ENCODE measurements at places on chromosomes 1 and 21.
A peak's percentile ranks its signal among the peaks of the same experiment; 100 is the strongest.

DNA sequence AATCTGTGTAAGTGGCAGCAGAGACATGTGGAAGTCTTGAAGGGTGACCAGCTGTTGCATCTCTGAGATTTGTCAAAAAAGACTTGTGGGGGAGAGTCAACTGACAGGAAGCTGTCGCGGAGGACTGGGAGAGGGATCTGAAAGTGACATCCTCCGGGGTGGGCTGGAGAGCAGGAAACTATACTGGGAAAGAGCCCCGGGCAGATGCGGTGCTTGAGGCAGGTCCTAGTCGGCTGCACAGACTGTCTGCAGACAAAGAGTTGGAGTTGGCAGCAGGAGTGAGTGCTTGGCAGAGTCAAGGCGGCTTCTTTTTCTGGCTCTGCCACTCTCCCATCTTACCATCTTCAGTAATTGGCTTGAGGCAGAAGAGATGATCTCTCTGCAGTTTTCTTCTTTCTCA, 294.0 kb upstream of the C1orf87 start:
- peak; percentile 28 for DNase-seq

GRCh38 chr21:34343838-34344381, 19.9 kb upstream of the KCNE2 start:
- DNase-seq = no peak

GRCh38 chr1:153422450-153423068, 6.2 kb downstream of the S100A7A start:
- DNase-seq = no peak

DNA sequence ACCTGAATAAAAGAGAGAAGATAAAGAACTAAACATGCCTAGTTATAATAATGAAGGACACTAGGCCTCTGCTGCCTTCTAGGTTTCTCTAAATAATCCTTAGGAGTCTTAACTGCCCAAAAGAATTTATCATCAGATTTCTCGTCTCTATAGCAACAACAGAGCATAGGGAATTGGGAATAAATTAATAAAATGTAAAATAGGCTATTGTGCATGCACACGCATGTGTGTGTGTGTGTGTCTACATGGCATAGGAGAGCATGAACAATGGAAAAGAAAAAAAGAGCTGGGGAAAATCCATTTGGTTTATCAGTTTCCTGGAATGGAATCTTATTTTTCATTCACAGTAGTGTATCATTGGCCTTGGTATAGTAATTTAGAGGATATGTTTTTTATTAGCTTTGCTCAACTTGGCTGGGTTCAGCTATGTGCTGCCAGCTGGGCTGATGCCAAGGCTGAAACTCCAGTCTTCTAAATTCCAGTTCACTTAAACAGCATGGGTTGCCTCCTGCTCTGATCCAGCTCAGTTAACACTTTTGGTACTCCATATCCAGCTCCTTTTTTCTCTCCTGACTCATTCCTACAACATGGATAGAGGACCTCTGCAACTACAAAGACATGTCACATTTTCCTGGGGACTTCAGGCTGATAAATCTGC, 80.6 kb upstream of the SLFNL1 start:
- peak; percentile 48 for DNase-seq

GRCh38 chr21:43783098-43783700, 6.2 kb upstream of the RRP1 start:
- no peak for DNase-seq

GRCh38 chr1:110338886-110339406, at the start of gene RBM15:
Gene RBM15 (plus strand): TSS chr1:110339377. CDS start chr1:110339406, 29 bp downstream.
- DNase-seq = peak; percentile 97

Data from dorsolateral prefrontal cortex (tissue), 122 donors.